ENCODE measurements at places on chromosomes 7 and 10. TPM values are rescaled to one million over a fixed set of nuclear protein-coding genes. Genes with fewer than 3 reads are reported as not detected.

The HABP2 gene
- 0.09 TPM for total RNA-seq

The NKX2-3 gene
- total RNA-seq, result 0.05 TPM

The ASNS gene
- 63.2 TPM for total RNA-seq

The GSAP gene
- 3.1 TPM for total RNA-seq

The HECW1 gene
- total RNA-seq, result 15.3 TPM

The P4HA1 gene
- total RNA-seq, result 19.8 TPM

The RADIL gene
- 1.6 TPM for total RNA-seq

The CNOT4 gene
- total RNA-seq, result 12.2 TPM

The HYAL4 gene
- not detected for total RNA-seq
